Activated CD4-positive, CD25-positive, alpha-beta regulatory T cell (primary cell): ENCODE measurements at places on chromosomes 3 and 15.

DNA sequence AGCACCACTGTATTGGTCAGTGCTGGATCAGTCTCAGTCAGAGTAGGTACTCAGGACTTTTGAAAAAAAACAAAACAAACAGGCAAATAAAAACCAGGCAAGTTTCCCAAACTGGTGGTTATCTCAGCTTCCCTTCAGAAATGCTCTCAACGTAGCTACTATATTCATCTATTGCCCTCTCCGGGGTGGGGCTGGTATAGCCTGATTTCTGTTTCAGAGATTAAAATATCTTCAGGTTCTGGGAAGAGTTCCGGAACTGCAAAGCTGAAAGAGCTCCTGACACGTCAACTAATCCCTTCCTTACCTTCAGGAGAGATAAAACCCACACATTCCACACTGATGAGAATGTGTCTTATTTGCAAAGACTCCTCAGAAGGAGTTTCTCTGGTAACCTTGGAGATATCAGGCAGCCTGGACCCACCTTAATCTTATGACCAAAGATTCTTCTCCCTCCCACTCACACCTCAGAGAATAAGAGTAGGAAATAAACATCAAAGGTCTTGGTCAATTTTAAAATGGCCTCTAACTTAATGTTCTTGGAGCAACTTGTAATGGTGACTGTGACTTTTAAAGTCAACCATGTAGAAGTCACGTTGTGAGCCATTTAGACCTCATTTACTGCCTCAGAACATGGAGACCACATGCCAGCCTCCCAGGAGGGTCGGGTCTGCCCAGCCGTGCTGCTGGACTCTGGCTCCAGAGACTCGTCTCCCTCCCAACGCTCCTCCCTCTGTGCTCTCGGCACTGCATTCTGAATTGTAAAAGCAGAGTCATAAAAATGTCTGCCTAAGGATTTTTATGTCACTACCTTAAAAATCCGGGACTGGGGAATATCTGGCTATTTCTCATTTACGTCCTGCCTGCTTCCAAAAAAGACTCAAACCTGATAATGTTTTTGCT lies 53.8 kb downstream of the CDCP1 start:
- DNase-seq: no peak

DNA sequence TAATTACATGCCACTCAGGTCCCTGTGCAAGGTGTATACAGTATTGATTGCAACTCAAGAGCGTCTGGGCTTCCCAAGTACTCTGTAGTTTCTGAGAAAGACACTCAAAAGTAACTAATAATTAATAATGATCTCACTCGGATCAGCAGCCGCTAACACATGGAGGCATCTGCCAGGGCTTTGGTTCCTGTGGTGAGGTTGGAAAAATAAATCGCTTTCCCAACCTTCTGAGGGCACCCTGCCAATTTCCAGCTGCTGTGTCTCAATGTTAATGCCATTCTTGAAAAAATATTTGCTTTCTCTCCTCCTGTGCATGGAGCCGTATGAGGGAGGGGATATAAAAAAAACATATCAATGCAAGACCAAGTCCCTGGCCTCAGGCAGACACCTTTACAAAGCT lies 116.5 kb upstream of the SLC2A2 start:
- no peak for DNase-seq

GRCh38 chr3:78804251-78805037 lies 963.4 kb downstream of the ROBO1 start:
- DNase-seq: no peak

- no peak for DNase-seq
Observed at GRCh38 chr3:5339967-5340535, 152.5 kb downstream of the EDEM1 start.

GRCh38 chr3:75180945-75181298 lies 483.2 kb upstream of the FRG2C start:
- no peak for DNase-seq

- DNase-seq: no peak
Observed at GRCh38 chr3:123653221-123653682, 68.4 kb upstream of the HACD2 start.

DNA sequence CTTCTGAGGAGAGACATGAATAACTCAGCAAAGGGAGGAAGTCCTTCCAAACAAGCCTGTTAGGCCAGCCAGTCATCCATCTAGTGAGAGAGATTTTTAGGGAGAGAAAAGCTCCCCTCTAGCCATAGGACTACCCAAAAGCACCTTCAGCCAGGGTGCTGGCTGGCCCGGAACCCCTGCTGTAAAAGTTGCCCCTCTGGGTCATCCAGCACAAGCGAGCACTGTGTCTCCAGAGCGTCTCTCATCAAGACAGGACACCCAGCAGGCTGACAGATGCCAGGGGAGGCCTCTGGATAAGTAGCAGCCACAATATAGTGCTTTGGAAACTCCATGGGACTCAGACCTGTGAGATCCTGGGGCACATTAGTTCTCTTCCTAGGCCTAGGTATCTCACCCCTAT lies 24.5 kb downstream of the ANXA2 start:
- no peak for DNase-seq

DNA sequence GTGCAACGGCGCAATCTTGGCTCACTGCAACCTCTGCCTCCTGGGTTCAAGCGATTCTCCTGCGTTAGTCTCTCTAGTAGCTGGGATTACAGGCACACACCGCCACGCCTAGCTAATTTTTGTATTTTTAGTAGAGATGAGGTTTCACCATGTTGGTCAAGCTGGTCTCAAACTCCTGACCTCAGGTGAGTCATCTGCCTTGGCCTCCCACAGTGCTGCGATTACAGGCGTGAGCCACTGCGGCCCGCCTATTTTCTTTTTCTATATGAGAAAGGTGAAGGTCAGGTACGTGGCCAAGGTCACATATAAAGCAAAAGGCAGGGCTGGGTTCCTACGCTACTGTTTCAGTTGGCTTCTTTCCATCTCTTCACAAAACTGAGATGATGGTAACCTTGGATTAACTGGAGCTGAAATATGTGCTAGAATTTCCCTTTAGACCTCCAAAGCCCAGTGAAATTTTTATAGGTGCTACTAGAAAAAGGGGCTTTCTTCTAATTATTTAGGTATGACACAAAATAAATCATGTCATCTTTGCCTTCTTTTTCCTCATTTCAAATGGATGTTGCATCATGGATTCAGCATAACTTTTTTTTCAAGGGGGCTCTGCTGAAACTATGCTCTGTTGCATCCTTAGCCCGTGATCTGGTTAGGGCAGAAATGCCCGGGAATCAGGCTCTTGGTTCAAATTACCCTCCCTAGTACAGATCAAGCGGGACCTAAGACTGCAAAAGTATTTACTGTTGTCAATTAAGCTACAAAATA lies 68.5 kb downstream of the MYO1E start:
- no peak for DNase-seq

- DNase-seq: no peak
Observed at GRCh38 chr3:38613426-38613825, 36.1 kb downstream of the SCN5A start.

GRCh38 chr3:28124882-28125281 lies 116.5 kb upstream of the CMC1 start:
- no peak for DNase-seq

- no peak for DNase-seq
Observed at GRCh38 chr3:143479727-143480126, 360.2 kb downstream of the CHST2 start.

DNA sequence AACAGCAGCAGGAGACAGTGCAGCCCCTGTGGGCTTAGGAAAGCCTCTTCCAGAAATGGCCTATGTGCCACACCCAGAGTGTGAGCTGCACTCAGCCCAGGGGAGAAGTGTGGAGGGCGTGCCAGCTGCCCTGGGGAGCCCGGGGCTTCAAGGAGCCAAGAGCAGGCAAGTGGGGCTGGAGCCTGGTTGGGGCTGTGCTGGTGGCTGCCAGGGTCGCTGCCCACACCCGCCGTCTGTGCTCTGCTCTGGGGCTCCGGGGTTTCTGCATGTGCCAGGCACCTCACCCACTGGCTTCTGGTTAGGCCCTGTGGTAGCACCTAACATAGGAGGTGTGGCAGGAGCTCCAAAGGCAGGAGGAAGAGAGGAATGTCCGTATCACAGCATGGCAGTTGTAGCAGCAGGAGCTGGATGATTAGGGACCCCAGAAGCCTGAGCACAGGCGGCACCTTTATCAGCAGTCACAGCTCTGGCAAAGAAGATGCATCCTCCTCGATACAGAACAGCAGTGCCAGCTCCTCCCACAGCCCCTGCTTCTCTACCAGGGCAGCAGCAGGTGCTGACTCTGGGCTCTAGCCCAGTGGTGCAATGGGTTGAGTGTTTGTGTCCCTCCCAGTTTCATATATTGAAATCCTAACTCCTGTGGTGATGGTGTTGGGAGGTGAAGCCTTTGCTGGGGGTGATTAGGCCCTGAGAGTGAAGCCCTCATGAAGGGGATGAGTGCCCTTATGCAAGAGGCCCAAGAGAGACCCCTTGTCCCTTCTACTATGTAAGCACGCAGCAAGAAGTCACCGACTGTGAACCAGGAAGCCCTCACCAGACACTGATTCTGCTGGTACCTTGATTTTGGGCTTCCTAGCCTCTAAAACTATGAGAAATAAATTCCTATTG lies 70.0 kb upstream of the KLF13 start:
- no peak for DNase-seq

DNA sequence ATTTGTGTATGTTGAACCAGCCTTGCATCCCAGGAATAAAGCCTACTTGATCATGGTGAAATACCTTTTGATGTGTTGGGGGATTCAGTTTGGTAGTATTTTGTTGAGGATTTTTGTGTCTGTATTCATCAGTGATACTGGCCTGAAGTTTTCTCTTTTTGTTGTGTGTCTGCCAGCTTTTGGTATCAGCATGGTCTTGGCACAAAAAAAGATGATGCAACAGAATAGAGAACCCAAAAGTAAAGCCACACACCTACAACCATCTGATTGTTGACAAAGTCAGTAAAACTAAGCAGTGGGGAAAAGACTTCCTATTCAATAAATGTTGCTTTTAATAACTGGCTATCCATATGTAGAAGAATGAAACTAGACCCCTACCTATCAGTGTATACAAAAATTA lies 77.6 kb downstream of the TCF12 start:
- DNase-seq: no peak

GRCh38 chr3:56459104-56459496 lies 9.2 kb downstream of the ERC2 start:
- no peak for DNase-seq

- DNase-seq: no peak
Observed at GRCh38 chr3:73433079-73433478, 191.7 kb downstream of the PDZRN3 start.

DNA sequence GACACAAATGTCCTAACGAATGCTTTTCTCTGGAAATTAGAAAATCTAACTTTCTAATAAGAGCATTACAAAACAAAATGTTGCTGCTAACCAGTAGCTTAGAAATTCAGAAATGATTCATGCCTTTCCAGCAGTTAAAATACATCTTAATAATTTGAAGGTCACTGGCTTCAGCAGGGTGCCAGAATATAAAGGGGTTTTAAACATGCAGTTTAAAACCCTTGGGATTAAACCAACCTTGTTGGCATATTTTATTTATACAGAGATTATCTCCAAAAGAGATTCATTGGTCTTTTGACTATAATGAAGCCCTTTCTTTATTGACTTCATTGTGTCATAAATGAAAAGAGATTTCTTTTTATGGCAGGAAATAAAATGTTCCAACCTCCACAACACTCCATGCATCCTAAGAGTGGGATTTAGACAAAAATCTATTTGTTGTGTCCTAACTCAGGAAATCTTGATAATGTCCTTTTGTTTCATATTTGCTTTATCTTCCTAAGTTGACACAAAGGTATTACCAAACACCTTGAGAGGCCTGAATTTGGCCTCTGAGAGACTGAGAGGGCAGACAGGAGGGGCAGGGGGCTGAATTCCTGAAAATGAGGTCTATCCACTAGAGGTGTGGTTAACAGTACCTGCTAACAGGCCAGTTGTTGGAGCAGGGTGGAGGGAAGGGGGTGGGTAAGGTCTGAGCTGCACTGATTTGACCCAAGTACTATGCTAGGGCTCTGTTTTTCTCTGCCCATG lies 124.4 kb downstream of the FEZF2 start:
- no peak for DNase-seq

GRCh38 chr15:78179286-78179840 lies 30.2 kb downstream of the IDH3A start:
- DNase-seq: no peak

DNA sequence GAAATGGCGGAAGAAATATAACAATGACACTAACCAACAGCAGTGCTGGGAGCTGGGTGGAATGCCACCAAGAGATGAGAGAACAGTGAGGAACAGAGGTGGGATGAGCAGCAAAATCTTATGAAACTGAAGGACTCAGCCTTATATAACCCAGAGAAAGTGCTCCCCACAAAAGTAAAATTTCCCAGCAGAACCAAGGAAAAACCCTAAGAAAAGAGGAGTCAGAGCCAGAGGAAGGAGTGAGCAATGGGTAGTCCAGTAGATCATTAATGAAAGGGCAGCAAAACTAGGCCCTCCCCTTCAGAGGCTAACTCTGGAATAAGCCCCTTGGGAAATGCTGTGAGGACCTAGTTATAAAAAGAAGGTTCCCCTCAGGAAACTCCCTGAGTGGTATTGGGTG lies 24.7 kb upstream of the UBE2E1 start:
- DNase-seq: no peak

GRCh38 chr15:74259292-74259648 lies 23.1 kb downstream of the CCDC33 start:
- DNase-seq: no peak

DNA sequence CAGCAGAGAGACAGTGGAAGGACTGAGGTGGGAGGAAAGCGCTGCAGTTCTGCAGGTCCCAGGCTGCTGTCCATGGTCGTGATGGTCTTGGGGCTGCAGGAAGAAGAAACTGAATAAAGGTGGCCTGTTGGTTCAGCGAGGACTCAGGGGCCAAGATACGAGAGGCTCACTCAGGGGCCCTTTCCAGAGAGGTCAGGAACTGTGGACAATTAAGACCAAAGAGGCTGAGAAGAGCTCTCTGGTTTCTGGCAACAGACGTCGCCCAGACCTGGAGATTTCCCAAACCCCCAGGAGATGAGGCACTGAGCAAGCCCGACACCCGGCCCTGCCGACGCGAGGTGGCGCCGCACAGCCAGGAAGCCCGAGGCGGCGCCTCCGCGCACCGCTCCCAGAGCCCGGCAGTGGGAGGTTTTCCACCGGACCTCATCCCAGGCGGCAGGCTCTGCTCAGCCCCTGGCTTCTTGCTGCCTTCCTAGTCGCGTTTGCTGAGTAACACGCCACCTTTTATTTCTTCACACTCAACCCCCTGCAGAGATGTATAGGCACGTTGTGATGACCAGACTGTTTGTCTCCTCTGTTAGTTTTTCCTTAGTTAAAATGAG lies 56.4 kb upstream of the ARRDC4 start:
- no peak for DNase-seq

DNA sequence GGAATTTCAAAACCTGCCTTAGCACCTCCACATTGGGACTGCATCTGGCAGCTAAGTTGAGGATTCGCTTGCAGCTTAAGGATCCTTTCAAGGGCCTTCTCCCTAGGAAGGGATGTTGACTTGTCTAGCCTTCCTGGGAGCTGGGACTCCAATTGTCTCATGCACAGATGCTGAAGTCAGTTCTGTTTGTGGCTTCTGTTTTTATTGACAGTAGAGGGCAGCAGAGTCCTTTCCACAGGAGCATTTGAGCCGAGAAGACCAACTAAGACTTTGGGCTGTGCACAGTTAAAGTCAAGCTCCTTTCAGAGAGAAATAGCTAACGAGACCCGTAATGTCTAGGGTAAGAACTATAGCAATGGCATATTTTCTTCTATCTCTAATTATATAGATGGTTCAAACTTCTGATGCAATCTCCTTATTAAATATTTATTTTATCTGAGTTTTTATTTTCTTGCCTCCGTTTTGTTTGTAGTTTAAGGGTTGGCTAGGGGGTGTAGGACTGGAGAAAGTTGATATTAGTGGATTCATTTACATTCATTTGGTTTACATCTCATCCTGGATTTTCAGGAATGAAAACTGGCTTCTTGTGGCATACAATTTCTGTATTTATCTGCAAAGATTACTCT lies 59.7 kb upstream of the KBTBD8 start:
- DNase-seq: no peak
